ENCODE measurements at places on chromosomes 3 and 15.

DNA sequence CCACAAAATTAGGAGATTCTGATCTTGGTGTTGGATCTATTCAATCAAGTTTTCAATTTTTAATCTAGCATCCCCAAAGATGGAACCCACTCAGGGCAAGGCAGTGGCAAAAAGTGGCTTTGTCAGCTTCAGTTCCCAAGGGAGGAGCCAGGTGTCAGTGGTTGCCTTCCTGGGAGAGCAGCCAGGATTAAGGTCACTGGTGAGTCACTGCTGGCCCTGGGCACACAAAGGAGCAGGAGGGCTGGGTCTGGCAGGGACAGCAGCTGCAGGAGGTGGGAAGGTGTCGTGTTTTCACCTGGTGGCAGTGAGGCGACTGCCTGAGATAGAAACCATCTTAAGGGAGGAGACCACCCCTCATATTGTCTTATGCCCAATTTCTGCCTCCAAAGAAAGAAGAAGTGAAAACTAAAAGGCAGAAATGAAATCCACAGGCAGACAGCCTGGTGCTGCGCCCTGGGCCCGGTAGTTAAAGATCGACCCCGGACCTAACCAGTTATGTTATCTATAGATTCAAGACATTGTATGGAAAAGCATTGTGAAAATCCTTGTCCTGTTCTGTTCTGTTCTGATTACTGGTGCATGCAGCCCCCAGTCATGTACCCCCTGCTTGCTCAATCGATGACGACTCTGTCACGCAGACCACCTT lies 5.9 kb upstream of the KLHL25 start:
- no peak for DNase-seq

- no peak for DNase-seq
These were observed 183.4 kb downstream of the OR4M2 start for GRCh38 chr15:22263738-22264137.

DNA sequence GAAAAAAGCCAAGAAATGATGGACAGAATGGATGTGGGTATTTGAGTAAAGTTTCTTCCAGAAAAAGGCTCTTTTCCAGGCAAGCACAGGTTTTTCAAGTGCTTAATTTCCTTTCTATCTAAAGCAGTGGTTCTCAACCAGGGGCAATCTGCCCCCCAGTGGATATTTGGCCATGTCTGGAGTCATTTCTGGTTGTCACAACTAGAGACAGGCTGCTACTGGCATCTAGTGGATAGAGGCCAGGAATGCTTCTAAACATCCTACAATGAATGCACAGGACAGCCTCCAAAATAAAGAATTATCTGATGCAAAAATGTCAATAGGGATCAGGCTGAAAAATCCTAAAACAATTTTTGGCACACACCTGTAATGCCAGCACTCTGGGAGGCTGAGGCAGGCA lies 23.9 kb downstream of the SEC22C start:
- peak; percentile 7 for DNase-seq

DNA sequence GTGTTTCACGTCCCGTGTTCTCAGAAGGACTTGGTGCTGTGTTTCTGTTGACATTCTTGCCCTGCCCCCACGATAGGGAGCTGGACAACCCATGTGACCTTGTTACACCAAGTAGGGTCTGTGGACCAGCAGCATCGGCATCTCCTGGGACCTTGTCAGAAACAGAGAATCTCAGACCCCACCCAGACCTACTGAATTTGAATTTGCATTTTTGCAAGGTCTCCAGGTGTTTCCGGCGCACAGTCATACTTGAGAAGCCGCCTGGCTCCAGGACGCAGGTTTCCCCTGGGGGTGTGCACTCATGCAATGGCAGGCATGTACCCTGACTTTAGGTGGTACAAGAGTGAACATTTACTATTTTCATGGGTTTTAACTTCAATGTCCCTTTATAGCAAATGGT lies 117.9 kb downstream of the TLE3 start:
- no peak for DNase-seq

GRCh38 chr3:44234648-44235268 lies 6.9 kb upstream of the TOPAZ1 start:
- no peak for DNase-seq

GRCh38 chr3:65033576-65033975 lies 345.8 kb upstream of the ADAMTS9 start:
- no peak for DNase-seq

DNA sequence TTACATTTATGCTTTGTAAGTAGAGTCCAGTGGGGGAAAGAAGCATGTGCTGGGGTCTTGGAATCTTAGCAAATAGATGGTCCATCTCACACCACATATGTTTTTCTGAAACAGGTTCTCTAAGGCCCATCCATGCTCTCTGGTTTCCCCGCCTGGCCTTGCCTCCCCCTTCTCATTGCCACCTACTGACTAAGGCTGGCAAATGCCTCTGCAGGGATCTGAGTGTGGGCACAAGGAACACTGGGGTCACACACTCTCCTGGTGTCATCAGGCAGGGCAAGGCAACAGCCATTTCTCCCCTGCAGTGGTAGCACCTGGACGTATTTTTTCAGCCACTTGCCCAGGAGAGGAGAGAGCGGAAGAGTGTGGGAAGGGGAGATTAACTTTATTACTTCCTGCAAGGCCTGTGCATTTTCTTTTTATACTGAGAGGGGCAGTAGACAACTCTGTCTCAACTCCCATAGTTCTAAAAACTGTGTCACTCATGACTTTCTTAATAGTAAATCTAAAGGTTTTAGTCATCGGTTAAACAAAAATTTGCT lies 804.2 kb upstream of the NECTIN3 start:
- no peak for DNase-seq

- no peak for DNase-seq
These were observed 158.7 kb downstream of the GHSR start for GRCh38 chr3:172289583-172289982.

- no peak for DNase-seq
These were observed 57.0 kb upstream of the GPR149 start for GRCh38 chr3:154486949-154487348.

GRCh38 chr3:171561596-171562323 lies 101.6 kb upstream of the TNIK start:
- peak; percentile 9 for DNase-seq

GRCh38 chr3:183252973-183253527 lies at the start of gene B3GNT5:
Gene B3GNT5, plus strand, starts transcription at chr3:183253253. Its CDS starts 16,546 bp downstream, at chr3:183269799.
- DNase-seq = peak; percentile 76

GRCh38 chr15:36428102-36428845 lies 151.2 kb upstream of the CDIN1 start:
- no peak for DNase-seq

DNA sequence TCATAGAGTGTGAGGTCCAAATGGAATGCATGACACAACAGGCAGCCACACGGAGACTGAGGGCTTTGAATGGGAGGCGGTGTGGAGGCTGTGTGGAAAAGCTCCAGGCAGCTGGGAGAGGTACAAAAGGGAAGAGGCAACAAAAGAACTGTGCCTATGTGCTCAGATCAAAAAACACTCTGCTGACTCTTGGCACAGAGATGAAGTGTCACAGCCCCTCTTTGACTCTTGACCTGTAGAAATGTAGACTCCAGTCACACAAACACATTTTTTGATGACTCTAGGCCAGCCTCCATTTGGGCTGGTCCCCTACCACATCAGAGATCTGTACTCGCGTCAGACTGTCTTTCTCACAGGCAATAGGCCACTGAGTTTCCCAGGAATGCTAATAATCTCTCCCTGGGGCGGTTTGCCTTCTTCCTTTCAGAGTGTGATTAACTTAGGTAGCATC lies 456.0 kb downstream of the TUSC7 start:
- DNase-seq = no peak

DNA sequence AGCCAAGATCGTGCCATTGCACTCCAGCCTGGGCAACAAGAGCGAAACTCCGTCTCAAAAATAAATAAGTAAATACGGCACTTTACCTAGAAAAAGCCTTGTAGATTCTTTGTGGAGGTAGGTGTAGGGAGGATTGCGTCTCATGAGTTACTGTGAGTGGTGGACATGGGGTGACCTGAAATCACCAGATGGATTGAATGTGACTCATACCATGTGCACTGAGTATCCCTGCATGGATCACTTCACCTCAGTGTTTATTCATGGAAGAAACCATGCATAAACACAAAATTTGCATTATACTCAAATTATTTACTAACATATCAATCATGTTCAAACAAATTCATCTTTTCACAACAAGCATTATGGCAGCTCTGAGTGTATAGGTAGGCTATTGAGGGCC lies 55.9 kb downstream of the MRPS25 start:
- DNase-seq = no peak

DNA sequence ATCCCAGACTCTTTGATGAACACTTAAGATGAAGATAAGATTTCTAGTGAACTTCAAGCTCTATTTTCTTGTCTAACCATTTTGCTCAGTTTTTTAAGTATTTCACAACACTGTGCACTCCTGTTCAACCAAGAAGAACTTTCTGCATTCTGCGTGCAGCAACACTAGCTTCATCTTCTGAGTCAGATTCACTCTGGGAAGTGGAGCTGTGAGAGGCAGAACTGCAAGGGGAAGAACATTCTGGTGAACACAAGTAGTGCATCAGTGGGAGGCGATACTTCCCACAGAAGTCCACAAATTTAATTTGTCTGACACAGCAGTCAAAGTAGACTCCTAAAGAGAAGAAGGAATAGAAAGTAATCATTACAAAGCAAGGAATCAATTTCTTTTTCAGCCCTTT lies 18.1 kb downstream of the LRRC58 start:
- peak; percentile 50 for DNase-seq

- no peak for DNase-seq
These were observed 1.9 kb upstream of the MEX3B start for GRCh38 chr15:82047453-82048400.

DNA sequence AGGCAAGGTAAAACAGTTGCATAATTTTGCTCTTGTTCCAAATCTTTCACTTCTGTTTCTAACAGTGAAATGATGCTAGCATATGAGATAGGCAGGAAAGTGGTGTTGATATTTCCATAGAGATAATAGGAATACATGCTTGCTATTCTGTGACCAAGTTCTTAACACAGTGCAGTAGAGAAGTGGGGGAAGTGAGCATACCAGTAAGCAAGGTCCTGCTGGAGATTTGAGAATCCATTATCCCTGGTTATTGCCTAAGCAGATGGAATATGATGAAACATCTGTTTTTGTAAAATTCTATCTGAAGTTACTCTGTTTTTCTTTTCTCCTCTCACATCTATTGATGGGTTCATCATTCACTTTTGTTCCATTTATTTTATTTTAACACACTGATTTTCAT lies 28.7 kb downstream of the USP8 start:
- peak; percentile 9 for DNase-seq

DNA sequence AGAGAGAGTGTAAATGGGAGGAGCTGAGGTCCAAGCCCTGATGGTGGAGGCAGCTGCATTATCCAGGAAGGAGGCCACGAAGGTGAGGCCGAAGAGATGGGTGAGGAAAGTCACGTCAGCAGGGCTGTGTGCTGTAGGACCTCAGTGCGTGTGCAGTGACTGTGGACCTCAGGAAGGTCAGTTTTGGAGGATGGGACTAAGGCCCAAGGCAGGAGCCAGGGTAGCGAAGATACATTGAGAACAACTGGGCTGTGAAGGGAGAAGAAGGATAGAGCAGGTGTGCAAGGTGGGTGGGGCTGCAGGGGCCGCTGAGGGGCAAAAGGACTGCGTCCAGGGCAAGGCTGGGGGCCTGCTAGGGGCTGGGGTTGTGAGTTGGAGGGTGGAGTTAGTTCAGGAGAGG lies 4.9 kb downstream of the KLHL40 start:
- DNase-seq = no peak

GRCh38 chr15:83012076-83012426 lies 612 bp upstream of the C15orf40 start:
- DNase-seq = no peak

DNA sequence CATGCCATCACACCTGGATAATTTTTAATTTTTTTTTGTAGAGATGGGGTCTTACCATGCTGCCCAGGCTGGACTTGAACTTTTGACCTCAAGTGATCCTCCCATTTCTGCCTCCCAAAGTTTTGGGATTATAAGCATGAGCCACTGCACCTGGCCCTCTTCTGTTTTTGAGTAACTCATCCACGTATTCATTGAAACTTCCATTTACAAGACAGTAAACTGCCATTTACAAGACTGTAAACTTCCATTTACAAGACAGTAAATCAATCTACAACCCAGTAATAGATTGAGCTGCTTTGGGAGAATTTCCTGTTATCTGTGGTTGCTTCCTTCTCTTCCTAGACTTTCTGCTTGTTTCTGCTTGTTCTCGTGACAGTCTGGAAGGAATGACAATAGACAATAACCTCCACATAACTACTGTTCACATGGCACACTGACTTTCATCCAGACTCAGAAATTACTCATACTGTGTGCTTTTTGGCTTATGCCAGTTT lies 114.7 kb upstream of the CCNL1 start:
- no peak for DNase-seq

- no peak for DNase-seq
These were observed 63.9 kb upstream of the GATA2 start for GRCh38 chr3:128556907-128557306.

- DNase-seq = no peak
These were observed 128.0 kb downstream of the DNAJB8 start for GRCh38 chr3:128338536-128339330.

DNA sequence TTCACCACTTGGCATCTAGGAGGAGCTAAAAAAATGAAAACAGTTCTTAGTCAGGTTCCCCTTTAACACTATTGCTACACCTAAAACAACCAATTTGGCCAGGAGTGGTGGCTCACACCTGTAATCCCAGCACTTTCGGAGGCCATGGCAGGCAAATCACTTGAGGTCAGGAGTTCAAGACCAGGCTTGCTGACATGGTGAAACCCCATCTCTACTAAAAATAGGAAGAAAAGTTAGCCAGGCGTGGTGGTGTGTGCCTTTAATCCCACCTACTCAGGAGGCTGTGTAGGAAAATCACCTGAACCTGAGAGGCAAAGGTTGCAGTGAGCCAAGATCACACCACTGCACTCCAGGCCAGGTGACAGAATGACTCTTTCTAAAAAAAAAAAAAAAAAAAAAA lies 124.1 kb downstream of the DGKG start:
- no peak for DNase-seq

DNA sequence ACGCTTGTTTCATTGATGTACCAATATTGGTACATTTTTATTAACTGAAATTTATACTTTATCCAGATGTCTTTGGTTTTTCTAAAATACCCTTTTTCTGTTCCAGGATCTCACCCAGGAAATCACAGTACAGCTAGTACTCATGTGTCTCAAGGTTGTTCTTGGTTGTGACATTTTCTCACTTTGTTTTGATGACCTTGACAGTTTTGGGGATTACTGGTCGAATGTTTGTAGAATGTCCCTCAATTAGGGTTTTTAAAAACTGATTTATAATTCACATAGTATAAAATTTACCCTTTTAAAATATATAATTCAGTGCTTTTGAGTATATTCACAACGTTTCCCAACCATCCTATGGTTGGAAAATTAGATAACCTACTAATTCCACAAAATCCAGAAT lies 6.3 kb upstream of the SNRPN start:
- DNase-seq = no peak

- peak; percentile 76 for DNase-seq
These were observed 138.8 kb upstream of the HACD2 start for GRCh38 chr3:123723522-123724168.

- DNase-seq = no peak
These were observed 187.1 kb downstream of the ITPR1 start for GRCh38 chr3:4680227-4680691.

GRCh38 chr15:57235873-57236272 lies 140.4 kb upstream of the CGNL1 start:
- DNase-seq = no peak
